SW 1271 (cell line): ENCODE measurements at places on chromosomes 3 and 15.

GRCh38 chr3:27578032-27578431, 93.8 kb upstream of the SLC4A7 start:
- no peak for DNase-seq

DNA sequence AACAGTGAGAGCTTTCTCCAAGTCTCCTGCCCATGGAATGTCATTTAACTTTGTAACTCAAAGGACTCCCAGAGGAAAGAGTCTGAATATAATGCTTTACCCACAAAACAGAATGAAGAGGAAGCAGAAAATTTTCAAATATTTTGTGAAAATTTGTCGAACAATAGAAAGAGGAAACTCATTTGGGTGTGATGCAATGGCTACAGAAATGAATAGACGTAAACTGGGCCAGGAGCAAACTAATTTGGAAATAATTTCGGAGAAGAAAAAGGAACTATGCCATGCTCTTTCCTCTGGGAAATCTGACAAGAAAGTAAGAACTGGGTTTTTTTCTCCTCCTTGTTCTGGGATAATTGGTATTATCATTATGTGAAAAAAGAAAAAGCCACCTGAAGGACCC, 11.2 kb upstream of the SUMF1 start:
- DNase-seq: no peak

DNA sequence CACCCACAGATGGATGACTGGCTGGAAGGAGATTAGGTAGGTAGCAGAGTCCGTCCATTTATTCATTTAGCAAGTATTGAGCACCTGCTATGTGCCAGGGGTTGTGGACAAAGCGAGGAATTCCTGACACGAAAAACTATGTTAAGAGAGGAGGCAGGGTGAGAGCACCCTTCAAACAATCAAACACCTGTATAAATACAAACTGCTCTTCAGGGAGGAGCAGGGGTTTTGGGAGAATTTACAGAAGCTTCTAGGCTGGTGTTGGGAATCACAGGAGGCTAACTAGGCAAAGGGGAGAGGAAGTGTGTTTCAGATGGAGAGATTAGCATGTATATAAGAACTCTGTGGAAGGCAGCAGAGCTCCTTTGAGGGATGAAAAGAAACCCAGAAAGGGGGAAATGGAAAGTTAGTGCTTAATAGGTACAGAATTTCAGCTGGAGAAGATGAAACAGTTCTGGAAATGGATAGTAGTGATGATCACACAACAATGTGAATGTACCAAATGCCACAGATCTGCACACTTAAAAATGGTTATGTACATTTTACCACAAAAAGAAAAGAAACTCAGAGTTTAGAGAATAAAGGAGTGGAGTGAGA, 805 bp upstream of the SEC22C start:
- no peak for DNase-seq

- DNase-seq: no peak
Measured at GRCh38 chr15:48924528-48925393, 39.0 kb downstream of the SHC4 start.

DNA sequence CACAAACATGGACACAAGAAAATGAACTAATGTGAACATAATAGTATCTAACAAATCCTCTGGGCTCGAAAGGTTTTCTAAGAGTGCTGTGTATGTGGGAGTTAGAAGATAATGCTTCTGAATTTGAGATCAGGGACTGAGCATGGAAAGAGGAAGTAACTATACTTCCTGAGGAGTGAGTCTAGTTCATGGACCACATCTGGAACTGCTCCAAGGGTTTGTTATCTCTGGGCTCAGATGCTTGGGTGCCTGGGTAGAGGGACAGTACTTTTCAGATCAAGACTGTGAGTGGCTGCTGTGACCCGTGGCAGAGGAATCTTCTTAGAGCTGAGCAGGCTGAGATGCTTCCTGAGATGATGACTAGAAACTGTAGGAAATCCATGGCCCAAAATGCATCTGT, 28.5 kb downstream of the TBC1D23 start:
- DNase-seq: no peak

DNA sequence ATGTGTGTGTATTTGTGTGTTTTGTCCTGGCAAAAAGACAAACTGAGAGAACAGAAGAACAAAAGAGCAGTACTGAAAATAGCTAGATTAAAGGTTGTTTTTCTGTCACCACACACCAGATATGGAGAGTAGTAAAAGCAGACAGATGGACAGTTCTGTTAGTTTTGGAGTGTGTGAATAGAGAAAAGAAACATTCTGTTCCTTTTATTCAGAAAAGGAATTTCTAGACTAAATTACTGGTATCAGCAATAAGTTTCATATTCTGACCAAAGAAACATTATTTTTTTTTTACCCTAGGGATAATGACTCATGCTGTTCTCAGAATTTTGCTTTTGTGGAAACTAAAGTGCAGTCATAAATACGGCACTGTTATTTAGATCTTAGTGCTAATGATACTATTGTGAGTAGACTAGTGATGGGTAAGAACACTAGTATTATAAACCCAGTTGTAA, 32.9 kb downstream of the PIK3CA start:
- no peak for DNase-seq
